ENCODE measurements at places on chromosomes 16 and 17.

DNA sequence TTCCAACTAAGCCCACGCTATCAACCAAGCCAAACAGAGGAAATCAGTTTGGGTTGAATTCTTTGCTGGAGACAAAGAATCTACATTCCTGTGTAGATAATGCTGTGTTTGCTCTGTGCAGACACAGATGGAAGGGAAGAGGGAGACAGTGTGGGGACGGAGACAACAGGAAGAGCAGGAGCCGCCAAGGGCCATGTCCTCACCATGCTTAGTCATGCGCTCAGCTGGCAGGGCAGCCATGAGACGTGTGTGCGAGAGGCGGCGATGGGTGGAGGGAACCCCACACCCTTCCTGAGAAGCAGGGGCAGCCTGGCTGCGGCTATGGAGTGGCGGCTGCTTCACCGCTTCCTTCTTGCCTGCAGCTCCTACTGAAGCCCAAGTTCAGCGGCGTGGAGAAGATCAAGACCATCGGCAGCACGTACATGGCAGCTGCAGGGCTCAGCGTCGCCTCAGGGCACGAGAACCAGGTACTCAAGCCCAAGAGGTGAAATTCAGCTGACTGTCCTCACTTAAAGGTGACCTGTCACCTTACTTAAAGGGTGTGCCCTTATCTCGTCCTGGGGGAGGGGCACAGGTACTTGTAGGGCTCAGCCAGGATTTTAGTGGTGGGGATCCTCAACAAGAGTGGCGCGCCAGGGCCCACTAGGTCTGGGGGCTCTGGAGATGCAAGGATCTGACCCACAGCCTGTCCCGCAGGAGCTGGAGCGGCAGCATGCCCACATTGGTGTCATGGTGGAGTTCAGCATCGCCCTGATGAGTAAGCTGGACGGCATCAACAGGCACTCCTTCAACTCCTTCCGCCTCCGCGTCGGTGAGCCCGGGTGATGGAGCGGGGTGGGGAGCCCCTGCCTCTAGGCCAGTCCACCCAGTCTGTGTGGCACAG lies 47.5 kb downstream of the ADCY7 start:
- DNase-seq, result no peak

GRCh38 chr17:57011491-57012015 lies 33.6 kb downstream of the SCPEP1 start:
- no peak for DNase-seq

GRCh38 chr17:67569015-67569451 lies 148.7 kb upstream of the NOL11 start:
- no peak for DNase-seq

GRCh38 chr16:56728980-56729734 lies 772 bp upstream of the NUP93 start:
- DNase-seq, result no peak

DNA sequence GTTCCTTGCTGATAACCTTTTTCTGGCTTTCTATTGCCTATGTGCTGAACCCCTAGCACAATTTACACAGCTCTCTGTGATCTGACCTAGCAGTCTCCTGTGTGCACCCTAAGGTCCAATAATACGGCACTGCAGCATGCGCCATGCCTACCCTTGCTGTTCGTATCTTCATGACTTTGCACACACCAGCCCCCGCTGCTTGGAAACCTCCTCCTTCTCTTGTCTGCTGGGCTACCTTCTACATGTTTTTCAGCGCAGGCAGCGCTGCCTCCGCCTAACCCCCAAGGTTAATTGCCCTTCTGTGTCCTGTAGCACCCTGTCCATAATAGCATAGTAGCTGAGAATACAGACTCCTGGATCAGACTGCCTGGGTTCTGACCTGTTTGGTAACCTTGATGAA lies 1.4 kb downstream of the STARD3 start:
- DNase-seq, result no peak

Data from activated CD4-positive, alpha-beta T cell treated with anti-CD3 and anti-CD28 coated beads for 24 hours (primary cell).